Activated naive CD4-positive, alpha-beta T cell treated with Interleukin-2 at 50 U/mL for 16 hours (primary cell): ENCODE measurements at places on chromosomes 12 and 14.
A peak's percentile ranks its signal among the peaks of the same experiment; 100 is the strongest.

DNA sequence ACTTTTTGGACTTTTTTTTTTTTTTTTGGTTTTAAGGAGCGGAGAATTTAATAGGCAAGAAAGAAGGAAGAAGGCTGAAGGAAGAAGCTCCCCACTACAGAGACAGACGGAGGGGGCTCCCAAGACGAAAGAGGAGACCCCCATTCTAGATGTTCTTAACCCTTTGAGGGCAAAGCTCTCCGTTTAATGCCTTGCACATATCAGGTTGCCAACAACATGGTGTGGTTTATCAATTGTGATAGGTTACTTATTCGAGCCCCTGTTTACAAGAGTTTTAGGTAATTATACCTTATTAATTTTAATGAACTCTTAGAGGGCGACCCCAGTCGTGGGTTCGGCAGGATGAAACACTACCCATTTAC, 1.2 kb upstream of the FBXO33 start:
- DNase-seq = no peak

DNA sequence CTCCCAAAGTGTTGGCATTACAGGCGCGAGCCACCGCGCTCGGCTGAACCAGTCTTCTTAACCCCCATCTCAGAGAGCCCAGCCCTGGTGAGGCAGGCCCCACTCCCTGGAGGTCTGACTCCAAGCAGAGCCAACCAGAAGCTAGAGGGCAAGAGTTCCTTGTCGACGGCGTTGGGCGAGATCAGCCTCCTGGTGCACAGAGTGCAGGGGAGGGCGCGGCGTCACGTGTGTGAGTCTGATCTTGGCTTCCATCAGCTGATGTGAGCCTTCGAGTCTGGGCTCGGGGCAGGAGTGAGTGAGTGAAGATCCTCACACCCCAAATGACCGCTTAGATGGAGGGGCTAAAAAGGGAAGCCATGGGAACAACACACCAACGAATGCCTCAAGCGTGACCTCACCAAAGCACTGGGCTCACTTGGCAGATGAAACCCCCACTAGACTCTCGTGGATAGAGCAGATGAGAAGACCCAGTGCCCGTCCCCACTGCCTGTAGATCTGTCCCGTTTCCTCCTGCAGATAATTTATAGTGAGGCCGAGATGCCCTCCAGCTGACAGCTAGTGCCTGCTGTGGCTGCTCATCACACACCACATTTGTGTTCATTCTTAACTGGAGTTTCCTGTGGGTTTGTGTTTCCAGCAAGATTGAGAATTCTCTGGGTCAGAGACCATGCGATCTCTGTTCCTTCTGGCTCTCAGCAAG, 28.6 kb upstream of the ADGRD1 start:
- no peak for DNase-seq

DNA sequence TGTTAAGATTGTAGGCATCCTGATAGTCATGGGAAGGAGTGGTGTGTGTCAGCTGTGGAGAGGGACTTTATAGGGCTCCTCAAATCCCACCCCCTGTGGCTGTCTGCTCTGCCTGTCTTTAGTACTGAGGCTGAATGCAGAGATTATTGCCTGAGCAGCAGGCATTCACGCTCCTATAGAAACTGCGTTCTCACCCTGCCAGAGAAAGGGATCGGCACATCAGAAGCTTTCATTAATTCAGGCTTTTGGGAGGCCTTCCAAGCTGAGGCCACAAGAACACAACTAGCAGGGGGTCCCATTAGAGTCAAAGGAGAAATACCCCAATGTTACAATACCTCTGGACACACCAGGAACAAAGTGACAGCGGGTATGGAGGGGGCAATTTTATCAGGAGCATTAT, 12.6 kb downstream of the KCNK10 start:
- no peak for DNase-seq

DNA sequence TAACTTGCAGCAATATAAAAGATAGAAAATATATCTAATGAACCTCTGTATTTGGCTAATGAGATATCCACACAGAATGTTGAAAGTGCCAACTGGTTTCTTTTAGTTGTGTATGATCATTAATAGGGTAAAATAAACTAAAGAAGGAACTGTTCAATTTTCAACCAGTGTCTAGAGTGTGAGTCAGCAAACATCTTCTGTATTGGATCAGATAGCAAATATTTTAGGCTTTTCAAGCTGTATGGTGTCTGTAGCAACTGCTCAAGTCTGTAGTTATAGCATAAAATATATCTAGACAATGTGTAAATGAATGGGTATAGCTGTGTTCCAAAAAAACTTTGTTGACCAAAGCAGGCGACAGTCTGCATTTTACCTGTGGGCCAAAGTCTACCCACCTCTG, 23.5 kb upstream of the NOVA1 start:
- no peak for DNase-seq

- no peak for DNase-seq
Measured at GRCh38 chr12:78721906-78722305, 142.7 kb upstream of the SYT1 start.

DNA sequence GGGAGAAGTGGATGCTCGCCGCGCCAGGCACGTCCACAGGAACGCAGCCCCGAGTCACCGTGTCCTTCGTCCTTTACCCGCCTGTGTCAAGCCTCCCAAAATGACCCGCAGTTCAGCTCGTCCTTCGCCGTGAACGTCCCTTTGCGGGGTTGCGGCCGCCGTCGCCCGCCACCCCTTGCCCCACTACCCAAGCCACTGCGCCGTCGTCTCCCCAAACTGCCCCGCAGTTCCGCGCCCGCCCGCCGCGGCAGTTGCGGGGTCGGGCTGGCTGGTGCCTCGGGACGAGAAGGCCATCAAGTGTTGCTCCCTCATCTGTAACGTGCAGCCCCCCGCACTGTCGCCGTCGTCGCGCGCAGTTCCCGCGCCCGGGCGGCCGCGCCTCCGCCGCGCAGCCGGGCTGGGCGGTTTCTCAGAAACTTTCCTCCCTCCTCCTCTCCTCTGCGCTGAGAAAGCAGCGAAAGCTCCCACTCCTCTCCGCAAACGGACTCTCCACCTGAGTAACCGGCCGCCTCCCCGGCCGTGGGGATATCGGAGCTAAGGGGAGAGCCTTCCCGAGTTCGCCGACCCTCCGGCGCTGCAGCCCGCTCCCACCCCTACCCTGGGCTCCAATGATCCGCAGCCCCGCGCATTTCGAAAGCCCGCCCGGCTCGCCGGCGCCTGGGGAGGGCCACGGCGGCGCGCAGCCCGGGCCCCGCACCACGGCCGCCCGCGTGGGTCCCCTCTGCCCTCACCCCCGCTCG, 6.7 kb downstream of the CDKN1B start:
- peak; percentile 54 for DNase-seq

DNA sequence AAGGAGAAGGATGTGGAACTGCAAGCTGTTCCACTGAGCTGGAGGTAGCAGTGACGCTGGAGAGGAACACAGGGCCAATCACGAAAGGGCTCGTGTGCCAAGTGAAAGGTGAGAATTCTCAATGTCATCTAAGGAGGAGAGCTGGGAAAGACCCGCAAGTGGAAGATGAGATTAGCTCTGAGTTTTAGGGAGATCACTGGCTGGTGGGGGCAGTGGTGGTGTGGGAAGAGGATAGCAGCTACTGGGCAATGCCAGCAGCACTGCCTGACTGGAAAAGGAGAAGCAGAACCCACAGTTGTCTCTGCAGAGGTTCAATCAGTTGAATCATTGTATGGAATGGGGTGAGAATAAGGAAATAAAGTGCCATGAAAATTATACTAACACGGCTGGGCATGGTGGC, 27.8 kb downstream of the SLC25A47 start:
- no peak for DNase-seq

DNA sequence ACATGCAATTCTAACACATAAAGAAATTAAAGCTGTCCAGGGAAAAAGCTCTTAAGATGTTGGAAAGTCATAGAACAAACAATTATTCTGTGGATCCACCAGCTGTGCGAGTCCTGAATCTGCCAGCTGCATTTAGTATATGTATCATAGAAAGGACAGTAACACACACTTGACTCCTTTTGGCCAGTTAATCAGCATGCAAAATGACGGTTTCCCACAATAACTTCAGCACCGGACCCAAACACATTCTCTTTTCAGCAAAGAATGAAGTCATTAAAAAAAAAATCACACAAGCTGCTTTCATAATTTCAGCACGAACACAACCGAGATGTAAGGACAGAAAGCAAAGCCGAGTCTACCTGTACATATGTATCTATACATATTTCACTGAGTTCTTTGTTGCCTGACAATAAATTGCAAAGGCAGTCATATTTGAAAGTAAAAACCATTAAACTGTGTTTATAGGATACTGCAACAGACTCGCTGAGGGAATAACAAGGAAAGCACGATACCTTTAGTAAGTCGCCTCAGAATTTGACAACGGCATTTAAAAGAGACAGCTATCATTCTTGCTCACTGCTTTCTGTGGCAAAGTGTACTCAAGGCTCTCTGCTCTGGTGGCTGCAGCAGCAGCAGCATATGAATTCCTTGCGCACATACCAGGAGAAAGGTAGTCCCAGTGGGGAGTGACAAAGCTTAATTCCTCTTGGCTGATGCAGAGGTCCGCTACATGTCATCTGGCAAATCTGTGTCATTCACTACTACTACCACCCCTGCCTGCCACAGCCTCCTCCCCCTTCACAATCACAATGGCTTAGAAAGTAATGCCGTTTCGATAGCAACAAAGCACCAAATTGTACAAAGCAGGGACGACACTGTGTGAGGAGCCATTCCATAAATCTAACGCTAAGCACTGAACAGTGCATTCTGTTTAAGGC, at the start of gene GRIP1:
Gene GRIP1 (minus strand): TSS at position 739 of the 938 bp plus-strand sequence. CDS start 172 bp downstream, at position 567.
- DNase-seq = no peak

- peak; percentile 59 for DNase-seq
Measured at GRCh38 chr12:126747530-126748149, 1519.3 kb upstream of the TMEM132C start.

DNA sequence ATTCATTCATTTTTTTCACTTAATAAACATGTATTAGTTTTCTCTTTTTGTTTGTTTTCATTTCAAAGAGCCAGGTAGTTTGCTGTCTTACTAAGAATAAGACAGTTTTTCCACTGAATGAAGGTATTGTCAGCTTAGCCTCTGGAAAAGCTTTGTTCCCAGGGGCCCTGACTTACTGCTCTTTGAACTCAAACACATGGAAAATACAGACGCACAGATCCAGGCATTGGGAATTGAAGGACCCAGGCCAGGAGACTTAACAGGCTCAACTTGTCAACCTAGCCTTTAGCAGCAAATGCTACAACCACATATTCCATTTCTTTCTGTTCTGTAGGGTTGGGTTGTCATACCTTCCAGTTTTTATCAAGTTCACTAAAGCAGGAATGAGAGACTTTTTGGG, 38.5 kb upstream of the SLCO1C1 start:
- no peak for DNase-seq

- DNase-seq = no peak
Measured at GRCh38 chr12:126337556-126338441, 1272.6 kb downstream of the AACS start.

GRCh38 chr12:89192429-89192828, 159.9 kb downstream of the DUSP6 start:
- DNase-seq = no peak

GRCh38 chr12:110062241-110062640, 13.9 kb upstream of the C12orf76 start:
- DNase-seq = no peak

DNA sequence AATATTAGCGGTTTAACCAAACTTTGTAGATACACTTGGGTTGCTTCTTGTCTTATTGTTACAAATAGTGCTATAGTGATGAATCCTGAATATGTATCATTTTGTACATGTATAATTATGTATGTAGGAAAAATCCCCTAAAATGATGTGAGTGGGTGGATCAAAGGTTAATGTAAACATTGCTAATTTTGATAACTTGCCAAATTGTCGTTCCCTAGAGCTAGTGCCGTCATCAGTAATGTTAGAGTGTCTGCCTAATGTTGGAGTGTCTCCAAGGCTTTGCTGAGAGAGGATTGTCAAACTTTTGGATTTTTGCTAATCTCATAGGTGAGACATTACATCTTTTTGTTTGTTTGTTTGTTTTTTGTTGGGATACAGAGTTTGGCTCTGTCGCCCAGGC, 44.4 kb downstream of the AEBP2 start:
- no peak for DNase-seq

GRCh38 chr12:10366875-10367274, 23.0 kb downstream of the KLRK1 start:
- no peak for DNase-seq

GRCh38 chr14:61113561-61114225, 132.6 kb downstream of the SLC38A6 start:
- DNase-seq = no peak

- no peak for DNase-seq
Measured at GRCh38 chr12:59698600-59698999, 102.8 kb downstream of the SLC16A7 start.

- DNase-seq = no peak
Measured at GRCh38 chr14:71474301-71475265, 457.6 kb upstream of the RGS6 start.

DNA sequence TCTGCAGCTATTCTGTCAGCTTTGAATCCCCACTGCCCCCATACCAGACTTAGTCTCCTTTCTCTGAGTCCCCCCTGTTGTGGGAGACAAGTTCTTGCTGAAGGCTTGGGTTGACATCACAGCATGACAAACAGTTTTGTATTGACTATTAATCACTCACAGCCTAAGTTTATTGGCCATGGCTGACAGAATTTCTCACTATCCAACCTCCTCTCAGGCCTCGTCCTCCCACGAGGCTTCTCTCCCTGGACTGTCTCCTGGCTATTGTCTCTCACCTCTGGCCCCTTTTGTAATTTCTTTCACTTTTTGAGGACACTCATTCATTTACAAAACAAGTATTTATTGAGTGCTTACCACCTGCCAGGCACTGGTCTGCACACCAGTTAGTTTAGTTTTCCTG, 35.2 kb upstream of the DCD start:
- no peak for DNase-seq

GRCh38 chr14:49982501-49982951, 89.6 kb downstream of the ARF6 start:
- DNase-seq = peak; percentile 50

DNA sequence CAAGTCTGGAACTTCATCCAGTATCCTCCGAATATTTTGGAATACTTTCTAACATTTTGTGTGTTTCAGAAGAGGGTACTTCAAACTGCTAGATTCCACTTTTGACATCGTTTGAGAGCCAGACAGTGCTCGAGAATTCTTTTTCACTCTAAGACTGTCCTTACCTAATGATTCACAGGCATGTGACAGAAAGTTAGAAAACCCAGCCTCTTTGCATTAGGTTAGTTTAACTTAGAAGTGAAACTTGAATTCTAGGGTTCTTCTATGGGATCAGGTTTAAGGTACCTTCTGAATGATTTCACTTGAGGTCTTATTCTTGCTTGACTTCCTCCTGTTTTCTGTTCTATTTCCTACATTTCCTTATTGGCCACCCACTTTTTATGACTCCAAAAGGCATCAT, 431.8 kb downstream of the SLC6A15 start:
- DNase-seq = no peak
